Putamen (tissue), 1 donor: ENCODE measurements at places on chromosomes 3 and 15.

DNA sequence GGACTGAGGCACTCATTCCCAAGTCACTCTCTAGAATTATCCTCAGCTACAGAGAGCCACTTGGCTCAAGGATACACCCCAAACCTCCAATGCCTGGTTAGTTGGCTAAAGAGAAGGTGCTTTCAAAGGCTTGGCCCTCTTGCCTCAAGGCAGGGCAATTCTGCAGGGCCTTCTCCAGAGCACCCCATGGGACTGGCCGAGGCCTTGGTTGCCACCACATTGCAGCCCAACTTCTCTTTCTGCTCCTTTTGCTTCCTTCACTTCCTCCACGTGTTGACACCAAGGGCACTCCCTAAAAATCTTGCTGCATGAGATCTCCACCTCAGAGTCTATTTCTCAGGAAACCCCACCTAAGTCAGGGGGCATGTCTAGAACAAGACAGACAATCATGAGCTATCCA, 36.7 kb downstream of the MEGF11 start:
- no peak for DNase-seq

- no peak for DNase-seq
Observed at GRCh38 chr15:96767703-96768434, 437.4 kb downstream of the NR2F2 start.

GRCh38 chr3:61066800-61067199, 184.5 kb downstream of the FHIT start:
- no peak for DNase-seq

DNA sequence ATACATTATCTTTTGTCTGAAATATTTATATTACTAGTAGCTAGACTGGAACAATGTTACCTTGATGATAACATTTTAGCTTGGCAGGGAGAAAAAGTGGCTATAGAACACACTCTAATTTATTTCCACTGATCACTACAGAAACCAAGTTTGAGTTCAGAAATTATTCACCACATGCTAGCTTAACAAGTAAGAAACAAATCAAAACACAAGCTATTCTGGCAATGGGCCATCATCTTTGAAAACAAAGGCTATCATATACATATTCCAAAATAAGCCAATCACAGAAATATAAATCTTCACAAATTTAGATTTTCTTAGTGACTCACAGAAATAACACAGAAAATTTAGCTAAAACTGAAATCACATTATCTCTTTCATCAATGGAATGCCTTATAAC, 17.1 kb downstream of the AQR start:
- DNase-seq = no peak

DNA sequence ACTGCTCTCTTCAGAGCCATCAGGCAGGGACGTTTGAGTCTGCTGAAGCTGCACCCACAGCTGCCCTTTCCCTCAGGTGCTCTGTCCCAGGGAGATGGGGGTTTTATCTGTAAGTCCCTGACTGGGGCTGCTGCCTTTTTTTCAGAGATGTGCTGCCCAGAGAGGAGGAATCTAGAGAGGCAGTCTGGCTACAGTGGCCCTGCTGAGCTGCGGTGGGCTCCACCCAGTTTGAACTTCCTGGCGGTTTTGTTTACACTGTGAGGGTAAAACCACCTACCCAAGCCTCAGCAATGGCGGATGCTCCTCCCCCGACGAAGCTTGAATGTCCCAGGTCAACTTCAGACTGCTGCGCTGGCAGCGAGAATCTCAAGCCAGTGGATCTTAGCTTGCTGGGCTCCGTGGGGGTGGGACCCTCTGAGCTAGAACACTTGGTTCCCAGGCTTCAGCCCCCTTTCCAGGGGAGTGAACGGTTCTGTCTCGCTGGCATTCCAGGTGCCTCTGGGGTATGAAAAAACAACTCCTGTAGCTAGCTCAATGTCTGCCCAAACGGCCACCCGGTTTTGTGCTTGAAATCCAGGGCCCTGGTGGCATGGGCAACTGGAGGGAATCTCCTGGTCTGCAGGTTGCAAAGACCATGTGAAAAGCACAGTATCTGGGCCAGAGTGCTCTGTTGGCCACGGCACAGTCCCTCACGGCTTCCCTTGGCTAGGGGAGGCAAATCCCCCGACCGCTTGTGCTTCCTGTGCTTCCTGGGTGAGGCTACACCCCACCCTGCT, 21.1 kb upstream of the ST6GAL1 start:
- no peak for DNase-seq

DNA sequence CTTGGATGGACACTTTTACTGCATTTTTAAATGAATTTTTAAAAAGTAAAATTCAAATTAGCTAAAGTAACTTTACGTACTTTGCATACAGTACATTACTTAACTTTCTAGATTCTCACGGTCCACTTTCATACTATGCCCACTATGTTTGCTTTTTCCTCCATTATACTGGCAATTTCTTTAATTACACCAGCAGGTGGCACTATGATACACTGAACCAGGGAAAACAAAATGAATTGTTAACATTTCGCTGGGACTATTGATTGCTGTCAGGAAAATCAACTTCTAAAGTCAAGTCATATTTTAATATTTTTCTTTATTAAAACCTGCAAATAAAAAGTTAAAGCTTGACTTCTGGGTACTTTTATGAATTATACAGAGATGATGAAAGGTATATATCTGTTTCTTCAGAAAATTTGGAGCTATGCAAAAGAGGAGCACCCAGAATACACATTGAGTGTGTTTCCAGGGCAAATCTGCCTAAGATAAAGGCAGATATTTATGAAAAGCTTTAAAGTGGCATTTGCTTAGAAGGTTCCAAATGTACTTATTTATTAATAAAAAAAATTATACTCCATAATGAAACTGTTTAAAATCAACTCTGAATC, 21.8 kb upstream of the POU1F1 start:
- DNase-seq = peak; percentile 18

- DNase-seq = peak; percentile 21
Observed at GRCh38 chr15:78979456-78980320, 34.8 kb upstream of the CTSH start.

- DNase-seq = no peak
Observed at GRCh38 chr3:105502333-105502732, 135.6 kb downstream of the ALCAM start.

DNA sequence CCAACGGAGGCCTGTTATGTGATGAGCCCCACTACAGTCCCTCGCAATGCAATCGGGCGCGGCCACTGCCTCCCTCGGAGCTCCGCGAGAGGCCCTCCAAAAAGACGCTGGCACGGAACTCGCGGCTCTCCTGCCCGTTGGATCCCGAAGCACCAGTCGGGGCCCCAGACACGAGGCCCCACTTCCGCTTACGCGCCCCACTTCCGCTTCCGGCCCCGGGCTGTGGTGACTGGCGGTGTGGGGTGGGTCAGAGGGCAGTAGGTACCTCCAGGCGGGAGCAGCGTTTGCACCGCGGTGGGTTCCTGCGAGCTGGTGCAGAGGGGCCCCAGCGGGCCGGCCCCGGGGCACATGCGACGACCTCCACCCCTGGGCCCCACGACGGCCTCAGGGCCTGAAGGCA, at the start of gene TOPAZ1:
TSS of gene TOPAZ1 (plus strand) at position 181 of the 400 bp plus-strand sequence. CDS start at position 349, 168 bp downstream.
- no peak for DNase-seq

DNA sequence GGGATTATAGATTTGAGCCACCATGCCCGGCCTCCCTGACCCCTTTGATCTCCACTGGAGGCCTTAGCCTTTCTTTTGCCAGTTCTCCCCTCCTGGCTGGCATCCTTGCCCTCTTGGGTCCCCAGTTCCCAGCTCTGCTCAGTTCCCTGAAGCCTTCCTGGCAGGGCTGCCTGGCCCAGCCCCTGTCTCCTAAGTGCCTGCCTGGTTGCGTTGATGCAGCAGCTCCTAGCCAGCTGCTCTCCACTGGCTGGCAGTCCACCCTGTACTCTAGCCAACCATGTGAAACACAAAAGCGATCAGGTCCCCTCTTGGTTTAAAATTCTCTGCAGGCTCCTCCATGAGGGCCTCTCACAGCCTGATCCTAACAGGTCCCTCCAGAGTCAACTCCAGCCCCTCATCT, 184.7 kb downstream of the RAB11A start:
- peak; percentile 1 for DNase-seq

DNA sequence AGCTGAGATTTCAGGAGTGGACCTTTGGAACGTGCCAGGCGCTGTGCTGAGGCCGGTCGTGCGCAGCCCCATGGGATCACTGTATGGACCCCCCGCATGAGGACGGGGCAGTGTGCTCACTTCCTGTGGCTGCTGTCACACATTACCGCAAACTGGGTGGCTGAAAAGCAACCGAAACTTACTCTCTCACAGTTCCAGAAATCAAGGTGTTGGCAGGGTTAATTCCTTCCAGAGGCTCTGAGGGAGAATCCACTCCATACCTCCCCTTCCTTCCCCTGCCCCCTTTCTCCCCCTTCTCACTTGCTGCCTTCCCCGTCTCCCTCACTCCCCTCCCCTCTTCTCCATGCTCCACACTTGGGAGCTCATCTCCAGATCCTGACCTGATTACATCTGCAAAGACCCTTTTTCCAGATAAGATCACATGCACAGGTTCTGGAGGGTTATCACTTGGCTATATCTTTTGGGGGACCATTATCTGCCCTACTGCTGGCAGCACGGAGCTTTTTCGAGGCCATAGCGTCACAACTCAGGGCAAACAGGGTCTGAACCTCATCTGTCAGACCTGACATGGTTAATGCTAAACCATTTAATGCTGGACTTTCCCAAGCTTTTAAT, 41.2 kb downstream of the KLF13 start:
- no peak for DNase-seq

GRCh38 chr3:125019271-125019670, 36.5 kb downstream of the HEG1 start:
- no peak for DNase-seq

- DNase-seq = no peak
Observed at GRCh38 chr3:59334585-59334984, 284.8 kb upstream of the CFAP20DC start.

DNA sequence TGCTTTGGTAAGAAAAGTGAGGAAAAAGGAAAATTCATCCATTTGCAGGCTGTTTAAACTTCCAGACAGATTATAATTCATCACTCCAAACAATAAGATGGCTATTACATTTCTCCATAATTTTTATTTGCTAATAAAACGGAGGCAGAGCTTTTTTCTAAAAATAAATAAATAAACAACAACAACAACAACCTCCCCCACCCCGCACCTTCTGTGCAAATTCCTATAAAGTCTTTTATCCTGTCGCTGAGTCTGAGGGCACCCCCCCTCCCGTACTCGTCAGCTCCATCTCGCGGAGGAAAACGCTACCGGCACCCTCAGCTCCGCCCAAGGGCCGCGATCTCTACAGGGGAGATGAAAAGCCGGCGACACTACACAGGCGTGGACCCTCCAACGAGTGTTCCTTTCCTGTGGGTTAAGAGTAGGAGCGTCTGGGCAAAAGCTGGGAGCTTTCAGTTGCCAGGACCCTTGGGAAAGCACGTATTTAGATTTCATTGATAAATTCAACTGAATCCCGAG, 1.0 kb upstream of the ATP1B3 start:
- DNase-seq = peak; percentile 89

DNA sequence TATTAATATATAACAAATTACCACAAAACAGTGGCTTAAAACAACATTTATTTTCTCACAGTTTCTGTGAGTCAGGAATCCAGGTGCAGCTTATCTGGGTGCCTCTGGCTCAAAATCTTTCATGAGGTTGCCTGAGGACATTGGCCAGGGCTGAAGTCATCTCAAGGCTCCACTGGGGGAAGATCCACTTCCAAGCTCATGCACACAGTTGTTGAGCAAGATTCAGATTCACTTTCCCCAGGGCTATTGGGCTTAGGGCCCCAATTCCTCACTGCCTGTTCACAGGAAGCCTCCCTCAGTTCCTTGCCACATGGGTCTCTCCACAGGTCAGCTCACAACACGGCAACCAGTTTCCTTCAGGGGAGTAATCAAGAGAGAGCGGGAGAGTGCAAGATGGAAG, 35.0 kb downstream of the RFTN1 start:
- no peak for DNase-seq

DNA sequence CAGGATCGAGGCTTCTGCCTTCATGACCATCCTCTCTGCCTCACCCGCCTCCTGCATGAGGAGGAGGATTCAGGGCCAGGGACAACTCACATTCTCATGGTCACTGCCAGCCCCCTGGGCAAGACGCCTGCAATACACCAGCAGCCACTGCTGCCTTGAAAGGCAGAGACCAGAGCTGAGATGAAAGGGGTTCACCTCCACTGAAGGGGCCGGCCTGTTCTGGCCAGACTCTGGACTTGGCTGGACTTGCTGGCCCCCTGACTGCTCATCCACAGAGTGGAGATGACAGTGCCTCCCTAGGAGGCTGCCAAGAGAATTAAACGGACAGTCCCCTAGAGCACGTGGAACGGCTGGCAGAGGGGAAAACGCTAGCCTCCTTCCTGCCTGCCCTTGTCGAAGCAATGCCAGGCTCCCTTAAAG, 35.2 kb downstream of the MGLL start:
- DNase-seq = no peak

DNA sequence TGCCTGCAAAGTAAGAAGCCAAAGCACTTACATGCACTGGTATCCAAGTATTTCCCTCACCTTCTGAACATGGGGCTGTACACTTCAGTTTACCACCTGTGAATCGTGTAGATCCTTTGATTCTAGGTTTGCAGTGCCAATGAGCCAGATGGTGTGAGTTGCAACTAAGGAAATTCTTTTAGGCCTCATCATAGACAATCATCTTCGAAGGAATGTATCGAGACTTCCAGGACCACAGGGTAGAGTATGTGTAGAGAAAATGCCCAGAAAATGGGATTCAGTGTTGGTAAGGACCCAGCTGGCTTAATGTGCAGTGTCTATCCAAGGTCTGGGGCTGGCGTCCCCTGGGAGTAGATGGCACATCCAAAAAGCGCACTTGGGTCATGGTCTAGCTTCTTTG, 323.2 kb upstream of the TPM1 start:
- DNase-seq = no peak

DNA sequence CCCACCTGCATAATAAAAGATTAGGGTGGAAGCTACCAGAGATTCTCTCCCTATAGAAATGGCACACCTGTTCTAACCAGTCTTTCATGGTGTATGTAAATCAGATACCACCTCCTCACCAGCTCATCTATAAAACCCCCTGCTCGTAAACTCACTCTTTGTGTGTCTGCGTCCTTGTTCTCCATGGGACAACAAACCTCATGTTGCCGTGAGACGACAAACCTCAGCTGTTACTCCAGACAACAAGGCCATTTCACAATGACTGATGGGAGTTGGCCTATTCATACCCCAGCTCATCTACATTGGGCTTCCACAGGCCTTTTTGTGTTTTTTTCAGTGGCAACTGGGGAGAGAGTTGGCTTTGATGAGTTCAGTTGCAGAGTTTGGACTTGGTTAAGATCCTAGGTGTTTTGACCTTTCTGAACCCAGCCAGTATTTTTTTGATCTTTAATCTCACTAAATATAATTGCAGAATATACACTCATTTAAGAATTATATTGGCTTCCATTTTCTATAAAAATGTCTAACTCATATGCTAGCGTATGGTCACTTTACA, 96.6 kb upstream of the LRIG1 start:
- DNase-seq = no peak

DNA sequence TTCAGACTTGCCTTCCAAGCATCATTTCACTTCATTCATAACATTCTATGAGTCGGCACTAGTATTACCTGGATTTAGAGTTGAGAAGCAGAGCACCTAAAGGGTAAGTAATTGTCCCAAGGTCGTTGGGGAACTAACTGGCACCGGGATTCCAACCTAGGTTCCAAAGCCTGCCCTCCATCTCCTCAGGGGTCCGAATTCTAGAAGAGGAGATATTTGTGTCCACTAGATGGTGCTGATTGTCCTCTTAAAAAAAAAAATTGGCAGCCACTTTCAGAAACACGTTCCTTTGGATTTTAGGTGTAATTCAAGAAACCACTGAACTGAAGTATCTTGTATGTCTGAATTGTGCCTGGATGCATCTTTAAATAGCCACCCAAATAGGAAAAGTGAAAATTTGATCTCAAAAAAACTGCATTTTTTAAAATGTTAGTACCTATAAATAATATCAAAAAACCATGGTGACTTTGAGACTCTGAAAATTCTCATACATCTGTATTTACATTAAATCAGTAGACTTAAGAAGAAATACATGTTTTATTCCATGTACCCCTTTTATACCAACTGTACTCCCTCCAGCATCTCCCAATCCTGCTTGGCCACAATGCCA, 3.9 kb upstream of the FSIP1 start:
- DNase-seq = no peak
